Mammary epithelial cell (primary cell): ENCODE measurements at places on chromosomes 5 and 9. TPM values are rescaled to one million over a fixed set of nuclear protein-coding genes. Genes with fewer than 3 reads are reported as not detected.

ROPN1L gene
- 0.17 TPM for total RNA-seq

NR5A1 gene
- not detected in 2 replicates for total RNA-seq

GRIA1 gene
- total RNA-seq = under 0.01 TPM

MCIDAS gene
- total RNA-seq = 0.33 TPM

ARHGEF37 gene
- total RNA-seq = 35.2 TPM
